HCEC 1CT (cell line): ENCODE measurements at places on chromosomes 6 and 20.

- DNase-seq: no peak
Observed at GRCh38 chr20:12924126-12924525, 84.6 kb upstream of the SPTLC3 start.

DNA sequence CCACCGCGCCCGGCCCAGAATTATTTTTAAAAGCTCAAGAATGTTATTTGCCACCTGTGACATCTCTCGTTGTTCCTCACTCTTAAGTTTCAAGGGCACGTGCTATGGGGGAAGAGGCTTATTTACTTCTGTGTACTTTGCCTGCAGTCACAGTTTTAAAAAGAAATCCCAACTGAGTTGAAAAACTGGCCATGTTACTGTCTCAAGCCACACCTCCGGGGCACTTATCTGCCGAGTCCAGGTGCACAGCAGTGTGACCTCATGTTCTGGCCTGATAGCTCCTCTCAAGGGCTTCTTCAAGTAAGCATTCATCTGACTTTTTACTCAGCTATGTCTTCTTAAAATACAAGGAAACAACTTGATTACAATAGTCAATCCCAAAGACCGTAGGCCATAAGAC is 34.5 kb downstream of the SHLD1 start:
- no peak for DNase-seq

DNA sequence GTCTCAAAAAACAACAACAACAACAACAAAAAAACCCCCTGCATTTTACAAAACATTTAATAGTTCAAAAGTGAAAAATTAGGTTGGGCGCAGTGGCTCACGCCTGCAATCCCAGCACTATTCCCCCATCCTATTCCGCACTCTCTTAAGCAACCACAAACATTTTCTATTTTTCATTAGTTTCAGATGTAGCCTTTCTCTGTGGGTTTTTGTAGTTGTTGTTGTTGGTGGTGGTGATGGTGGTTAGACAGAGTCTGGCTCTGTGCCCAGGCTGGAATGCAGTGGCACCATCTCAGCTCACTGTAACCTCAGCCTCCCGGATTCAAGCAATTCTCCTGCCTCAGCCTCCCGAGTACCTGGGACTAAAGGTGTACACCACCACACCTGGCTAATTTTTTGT is 6.4 kb upstream of the GMNN start:
- DNase-seq: no peak

DNA sequence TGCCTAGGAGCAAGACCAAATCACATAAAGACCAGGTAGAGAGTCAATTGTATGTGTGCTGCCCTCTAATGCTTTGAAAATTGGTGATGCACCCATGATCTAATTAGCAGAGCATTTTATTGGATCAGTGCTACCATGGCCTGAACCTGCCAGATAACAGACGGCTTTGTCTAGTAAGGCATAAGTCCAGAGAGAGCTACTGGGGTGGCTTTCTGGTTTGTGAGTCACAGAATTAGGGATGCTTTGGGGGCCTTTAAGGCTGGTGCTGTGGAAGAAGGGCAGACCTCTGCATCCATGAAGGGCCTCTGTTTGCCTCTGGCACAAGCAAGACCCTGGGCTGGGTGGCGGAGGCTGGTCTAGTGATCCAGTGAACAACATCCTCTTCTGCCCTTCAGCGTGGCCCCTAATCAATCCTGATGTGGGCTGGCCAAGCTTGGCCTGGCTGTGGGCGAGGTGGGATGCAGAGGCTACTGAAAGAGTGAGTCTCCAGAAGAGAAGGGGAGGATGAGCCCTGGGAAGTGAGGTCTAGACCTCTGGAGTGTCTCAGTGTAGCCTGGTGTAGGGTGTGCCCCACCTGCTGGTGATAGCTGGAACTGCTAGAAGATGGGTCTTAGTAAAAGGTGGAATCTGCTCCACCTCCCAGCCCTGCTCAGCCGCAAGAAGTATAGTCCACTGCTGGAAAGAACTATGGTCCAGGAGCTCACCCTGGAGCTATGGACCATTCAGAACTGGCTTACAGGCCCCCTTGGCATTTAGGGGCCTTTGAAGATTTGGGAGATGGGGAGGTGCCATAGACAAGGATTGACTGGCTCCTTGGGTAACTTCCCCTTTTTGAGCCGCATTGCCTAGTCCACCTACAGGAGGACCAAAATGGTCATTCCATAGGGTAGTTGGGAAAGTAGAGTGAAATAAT is 36.7 kb upstream of the AAR2 start:
- peak; percentile 64 for DNase-seq

DNA sequence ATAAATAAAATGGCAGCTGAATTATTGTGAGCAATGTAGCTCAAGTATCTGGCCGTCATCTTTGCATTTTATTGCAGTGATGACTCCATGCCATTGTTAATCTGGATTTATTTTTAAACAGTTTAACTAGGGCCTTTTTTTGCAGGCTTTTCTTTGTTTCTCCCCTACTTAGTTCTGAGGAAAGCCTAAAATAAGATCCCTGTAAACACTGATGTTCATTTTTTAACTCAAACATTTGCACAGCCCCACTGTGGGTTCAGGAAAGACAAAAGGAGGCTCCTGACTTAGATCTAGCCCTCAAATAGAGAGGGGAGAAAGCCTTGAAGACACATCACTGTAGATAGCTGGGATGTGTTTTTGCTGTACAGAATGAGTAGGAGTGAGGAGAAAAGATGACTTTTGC is 69.2 kb downstream of the PLEKHG1 start:
- no peak for DNase-seq

DNA sequence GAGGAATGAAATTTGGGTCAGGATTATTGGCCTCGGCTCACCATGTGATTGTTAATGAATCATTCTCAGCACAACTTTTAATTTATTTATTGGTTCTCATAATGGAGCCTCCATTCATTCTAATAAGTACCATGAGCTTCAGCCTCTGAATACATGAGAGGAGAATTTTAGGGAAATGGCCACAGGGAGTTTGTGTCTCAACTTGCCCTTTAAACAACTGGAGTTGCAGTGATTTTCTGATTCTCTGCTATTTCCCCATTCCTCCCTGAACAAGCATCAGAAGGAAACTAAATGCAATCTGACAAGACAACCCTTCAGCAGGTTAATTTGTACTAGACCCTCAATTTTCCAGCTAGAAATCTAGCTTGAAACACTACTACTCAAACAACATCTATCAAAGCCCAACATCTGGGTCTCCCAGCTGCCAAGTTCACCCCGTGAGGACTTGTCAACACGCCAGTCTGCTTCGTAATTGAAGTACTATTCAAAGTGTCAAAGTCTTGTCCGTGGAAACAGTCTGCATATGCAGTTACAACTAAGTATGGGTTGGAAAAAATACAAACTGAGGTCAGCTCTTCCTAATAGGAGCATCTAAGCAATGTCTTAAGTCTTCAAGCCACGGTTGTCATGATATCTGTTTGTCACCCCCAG is 235.4 kb downstream of the CDH4 start:
- no peak for DNase-seq

DNA sequence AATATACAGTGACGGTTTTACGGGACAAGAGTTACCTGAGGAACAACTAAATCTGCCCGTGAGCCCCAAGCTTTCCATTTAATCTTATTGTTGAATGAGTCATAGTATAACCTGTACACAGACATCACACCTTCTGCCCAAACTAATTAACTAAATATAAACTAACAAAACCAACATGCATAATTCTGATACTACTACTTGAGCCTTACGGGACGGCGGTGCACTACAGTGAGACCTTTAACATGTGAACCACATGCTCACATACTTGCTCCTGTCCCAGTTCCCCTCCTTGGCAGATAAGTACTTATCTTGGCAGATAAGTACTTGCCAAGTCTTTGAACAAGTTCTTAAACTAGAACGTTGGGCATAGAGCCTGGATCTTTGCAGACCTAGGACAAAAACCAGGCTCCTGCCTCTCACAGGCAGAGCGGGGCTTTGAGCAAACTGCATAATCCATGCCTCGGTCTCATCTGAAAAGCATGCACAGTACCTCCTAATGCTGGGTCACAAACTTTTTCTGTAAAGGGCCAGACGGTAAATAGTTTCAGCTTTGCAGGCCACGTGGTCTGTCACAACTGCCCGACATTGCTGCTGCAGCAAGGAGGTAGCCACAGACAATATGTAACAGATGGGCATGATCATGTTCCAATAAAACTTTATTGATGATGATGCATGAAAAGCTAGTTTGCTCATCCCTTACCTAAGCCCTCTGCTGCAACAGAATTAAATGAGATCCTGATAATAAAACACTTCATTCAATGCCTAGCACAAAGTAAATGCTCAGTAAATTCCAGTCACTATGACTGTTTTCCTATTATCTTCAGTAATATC is 23.0 kb downstream of the ZNF217 start:
- DNase-seq: no peak

DNA sequence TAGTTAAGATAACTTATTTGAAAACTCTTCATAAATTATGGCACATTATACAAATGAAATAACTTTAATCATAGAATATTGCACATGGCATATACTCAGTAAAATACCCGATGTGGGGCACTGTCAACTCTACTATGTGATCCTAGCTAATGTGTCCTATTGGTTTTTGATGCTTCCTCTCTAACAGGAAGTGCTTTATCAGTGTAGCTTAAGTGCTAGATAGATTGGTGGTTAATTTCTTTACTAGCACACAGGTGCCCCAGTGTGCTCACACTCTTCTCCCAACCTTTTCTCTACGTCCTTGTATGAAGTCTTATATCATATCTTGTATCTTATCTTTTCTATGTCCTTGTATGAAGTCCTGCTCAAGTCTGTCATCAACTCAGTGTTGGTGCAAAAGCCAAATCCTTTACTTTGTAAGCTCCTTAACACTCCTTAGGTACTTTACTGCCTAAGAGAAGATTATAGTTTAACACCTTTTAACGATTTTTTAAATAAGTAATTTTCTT is 358.9 kb downstream of the CENPW start:
- DNase-seq: no peak

GRCh38 chr6:19317431-19317986 is 519.7 kb upstream of the ID4 start:
- no peak for DNase-seq

- DNase-seq: peak; percentile 65
Observed at GRCh38 chr20:48787861-48788375, 39.9 kb downstream of the PREX1 start.

- DNase-seq: no peak
Observed at GRCh38 chr6:43253401-43253800, 10.1 kb downstream of the TTBK1 start.

DNA sequence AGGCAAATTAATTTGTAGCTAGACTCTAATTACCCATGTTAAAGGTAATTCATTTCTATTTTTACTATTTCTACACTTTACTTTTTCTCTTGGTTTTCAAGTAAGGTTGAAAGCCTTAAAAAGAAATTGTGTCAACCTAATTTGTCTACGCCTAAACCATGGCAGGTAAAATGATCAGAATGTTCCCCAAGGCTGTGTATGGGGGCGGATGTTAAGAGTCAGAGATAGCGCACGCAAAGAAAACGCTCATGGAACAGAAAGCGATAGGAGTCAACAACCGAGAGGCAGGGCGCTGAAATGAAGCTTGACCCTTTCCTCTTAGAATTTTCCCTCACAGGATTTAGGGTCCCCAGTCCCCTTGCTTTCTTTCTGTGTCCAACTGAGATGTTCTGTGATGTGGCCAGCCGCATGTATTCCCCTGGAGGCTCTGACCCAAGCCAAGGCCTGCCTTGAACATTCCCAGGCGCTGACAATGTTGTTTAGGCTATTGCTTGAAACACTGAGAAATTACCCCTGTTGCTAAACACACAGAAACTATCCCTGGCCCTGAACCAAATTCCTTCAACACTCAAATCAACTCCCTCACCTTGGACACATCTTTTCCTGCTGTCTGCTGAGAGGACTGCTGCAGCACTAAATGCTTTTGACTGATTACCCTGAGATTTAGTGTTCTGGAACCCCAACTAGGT is 10.9 kb downstream of the PSMB1 start:
- DNase-seq: no peak

- DNase-seq: no peak
Observed at GRCh38 chr6:20997143-20997769, 463.0 kb downstream of the CDKAL1 start.

DNA sequence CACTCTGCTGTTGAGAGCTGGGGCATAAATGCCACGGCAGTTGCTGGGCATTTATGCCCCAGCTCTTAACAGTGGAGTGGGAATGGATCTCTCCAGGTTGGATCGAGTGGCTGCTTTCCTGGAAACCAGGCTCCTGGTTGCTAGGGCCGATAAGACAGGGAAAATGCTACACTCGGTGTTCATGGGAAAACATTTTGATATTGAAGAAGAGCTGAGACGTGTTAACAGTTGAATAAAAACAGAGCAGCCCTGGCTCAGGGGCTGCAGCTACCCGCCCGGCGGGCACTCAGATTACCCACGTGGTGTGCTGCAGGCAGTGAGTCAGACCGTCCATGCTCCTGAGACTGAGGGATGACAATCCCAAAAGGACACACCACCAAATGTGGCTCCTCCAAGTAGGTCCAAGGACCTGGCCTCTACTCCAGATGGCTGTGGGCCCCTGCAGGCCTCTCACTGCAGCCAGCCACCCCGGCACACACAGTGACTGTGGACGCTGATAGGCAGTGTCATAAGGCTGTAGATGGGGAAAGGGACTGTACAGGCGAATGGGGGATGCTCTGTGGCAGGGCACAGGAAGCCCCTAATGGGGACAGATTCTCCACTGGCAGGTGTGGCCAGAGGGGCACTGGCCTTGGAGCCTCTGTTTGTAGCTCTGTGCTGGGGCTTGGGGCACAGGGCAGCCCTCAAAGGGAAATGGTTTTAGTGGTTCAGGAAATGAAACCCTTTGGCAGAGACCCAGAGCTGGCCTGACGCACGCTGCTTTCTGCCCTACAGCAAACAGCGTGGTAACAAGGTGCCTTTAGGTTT is 237.8 kb downstream of the LY86 start:
- no peak for DNase-seq

- no peak for DNase-seq
Observed at GRCh38 chr20:41032271-41032670, 3.6 kb downstream of the TOP1 start.
